ENCODE measurements at places on chromosomes 5 and 9. TPM values are rescaled to one million over a fixed set of nuclear protein-coding genes. Genes with fewer than 3 reads are reported as not detected.

LHX3 gene
- not detected for total RNA-seq

ENTPD2 gene
- total RNA-seq, result not detected

PCDH12 gene
- total RNA-seq, result not detected

CDHR2 gene
- total RNA-seq, result 0.42 TPM

TEX48 gene
- total RNA-seq, result not detected

C1QTNF3 gene
- 7.7 TPM for total RNA-seq

TMEM252 gene
- total RNA-seq, result not detected

FBXW2 gene
- 77.9 TPM for total RNA-seq

IRX1 gene
- not detected for total RNA-seq

SPATA6L gene
- not detected for total RNA-seq

SH3PXD2B gene
- total RNA-seq, result 0.02 TPM

WWC1 gene
- 2.0 TPM for total RNA-seq

CDH6 gene
- not detected for total RNA-seq

QRFP gene
- not detected for total RNA-seq
